ENCODE measurements at places on chromosomes 12 and 14. TPM values are rescaled to one million over a fixed set of nuclear protein-coding genes. Genes with fewer than 3 reads are reported as not detected.

- DNase-seq, result no peak
Observed at GRCh38 chr12:2557597-2557996, 237.2 kb upstream of the FKBP4 start.

CHST11 gene
- 4.6 TPM for total RNA-seq

DNA sequence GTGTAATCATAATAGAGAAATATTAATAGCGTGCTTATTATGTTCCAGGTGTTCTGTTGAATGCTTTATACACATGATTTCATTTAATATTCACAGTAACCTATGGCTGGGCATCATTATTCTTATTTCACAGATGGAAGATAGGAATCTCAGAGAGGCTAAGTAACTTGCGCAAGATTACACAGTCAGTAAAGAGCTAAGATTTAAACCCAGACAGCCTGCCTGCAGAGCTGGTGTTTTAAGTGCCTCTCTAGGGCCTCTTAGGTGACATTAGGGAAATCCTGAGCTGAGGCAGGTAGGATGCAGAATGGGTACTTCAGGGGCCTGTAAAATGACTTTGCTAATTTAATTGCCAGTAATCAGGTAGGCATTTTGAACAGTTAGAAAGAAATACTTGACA lies 18.5 kb upstream of the BHLHE41 start:
- DNase-seq, result no peak

RAB35 gene
- 7.0 TPM for total RNA-seq

- DNase-seq, result peak; percentile 70
Observed at GRCh38 chr12:125185740-125186470, 120.7 kb downstream of the AACS start.

GRCh38 chr12:92784797-92785562 lies 82.2 kb downstream of the PLEKHG7 start:
- DNase-seq, result peak; percentile 15

DNA sequence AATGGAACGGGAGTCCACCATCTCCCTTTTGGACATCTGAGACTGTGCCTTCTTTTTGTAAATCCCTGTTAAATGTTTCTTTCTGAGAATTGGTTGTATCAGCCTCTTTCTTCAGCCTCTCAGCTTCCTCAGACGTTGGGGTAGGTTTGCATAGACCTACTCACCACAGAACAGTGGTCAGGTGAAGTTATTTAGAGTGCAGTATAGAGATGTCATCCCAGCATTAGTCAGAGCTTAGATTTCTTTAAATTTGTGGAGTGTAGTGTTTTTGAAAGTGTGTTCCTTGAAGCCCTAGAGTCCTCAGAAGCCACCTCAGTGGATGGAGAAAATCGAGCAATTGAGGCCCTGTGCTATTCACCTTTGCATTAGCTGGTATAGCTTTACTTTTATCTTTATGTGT lies 8.9 kb upstream of the EEA1 start:
- DNase-seq, result no peak

TMEM233 gene
- not detected for total RNA-seq

E2F7 gene
- total RNA-seq, result not detected

DNA sequence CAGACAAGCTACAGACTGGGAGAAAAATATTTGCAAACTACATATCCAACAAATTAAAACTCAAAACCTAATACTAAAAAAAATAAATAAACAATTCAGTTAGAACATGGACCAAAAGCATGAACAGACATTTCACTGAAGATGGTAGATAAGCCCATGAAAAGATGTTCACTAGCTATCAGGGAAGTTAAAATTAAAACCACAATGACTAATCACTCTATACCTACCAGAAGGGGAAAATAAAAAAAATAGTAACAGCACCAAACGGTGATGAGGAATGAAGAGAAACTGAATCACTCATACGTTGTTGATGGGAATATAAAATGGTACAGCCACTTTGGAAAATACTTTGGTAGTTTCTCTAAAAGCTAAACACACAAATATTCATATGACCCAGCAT lies 31.1 kb upstream of the DHRS7 start:
- DNase-seq, result no peak

DNA sequence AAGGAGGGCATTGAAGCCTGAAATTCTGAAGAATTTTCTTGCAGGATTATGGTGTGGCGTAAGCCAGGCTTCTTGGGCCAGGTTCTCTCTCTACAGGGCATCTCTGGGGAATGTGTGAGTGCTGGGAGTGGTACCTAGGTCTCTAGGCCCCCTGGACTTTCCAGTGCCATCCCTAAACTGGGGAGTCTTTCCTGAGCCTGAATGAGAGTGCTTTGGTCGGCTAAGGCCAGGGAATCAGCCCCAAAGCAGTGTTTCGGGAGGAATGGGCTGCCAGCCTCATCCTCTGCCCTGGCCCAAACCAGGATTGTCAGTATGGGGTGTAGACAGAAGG lies 93.9 kb downstream of the CALM1 start:
- DNase-seq, result no peak

- no peak for DNase-seq
Observed at GRCh38 chr14:77570706-77571268, 45.6 kb downstream of the SPTLC2 start.

ADSS1 gene
- 4.7 TPM for total RNA-seq

CKAP4 gene
- total RNA-seq, result 36.6 TPM

- no peak for DNase-seq
Observed at GRCh38 chr14:29255692-29256091, 489.1 kb downstream of the FOXG1 start.

GRCh38 chr14:53278602-53279506 lies 125.7 kb upstream of the DDHD1 start:
- DNase-seq, result no peak

GRCh38 chr14:29463727-29464395 lies 463.8 kb downstream of the PRKD1 start:
- no peak for DNase-seq

DNA sequence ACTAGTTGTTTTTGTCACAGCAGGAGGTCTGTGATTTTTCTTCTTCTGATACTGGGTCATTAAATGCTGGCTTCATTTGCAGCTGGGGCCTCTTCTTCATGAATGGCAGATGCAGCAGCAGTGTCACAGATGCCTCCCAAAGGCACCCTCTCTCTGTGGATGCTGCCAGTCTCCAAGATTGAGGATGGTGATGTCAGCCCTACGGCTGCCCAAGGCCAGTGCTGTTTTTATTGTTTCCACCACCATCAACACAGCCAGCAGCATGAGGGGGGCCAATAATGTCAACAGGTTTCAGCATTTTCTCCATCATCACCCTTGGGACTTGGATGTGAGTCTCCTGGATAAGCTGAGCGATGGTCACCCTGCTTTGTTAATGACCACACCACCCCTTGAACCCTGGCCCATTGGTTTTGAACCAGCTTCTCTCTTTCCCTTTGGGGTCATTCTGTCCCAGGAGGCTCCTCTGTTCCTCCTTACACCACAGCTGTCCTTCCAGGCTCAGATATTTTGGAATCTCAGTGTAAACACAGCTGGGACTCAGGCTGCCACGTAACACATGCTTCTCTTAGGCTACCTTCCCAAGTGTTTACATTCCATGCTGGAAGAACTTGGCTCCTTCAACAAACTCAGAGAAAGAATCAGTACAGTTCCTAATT lies 151.7 kb upstream of the DDHD1 start:
- no peak for DNase-seq

GRCh38 chr14:44653641-44654040 lies 146.6 kb upstream of the FSCB start:
- DNase-seq, result no peak

DNA sequence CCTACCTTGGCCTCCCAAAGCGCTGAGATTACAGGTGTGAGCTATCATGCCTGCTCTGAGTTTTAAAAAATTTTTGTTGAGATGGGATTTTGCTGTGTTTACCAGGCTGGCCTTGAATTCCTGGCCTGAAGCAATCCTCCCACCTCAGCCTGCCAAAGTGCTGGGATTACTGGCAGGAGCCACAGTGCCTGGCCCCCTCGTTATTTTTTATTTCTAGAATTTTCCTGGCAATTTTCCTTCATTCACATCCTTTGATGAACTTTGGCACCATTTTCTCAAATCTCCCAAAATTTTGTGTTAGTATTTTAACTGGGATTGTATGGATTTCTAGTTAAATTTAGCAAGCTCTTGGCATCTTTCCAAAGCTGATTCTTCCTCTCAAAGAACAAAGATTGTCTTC lies 24.6 kb upstream of the SCARB1 start:
- DNase-seq, result no peak

DNA sequence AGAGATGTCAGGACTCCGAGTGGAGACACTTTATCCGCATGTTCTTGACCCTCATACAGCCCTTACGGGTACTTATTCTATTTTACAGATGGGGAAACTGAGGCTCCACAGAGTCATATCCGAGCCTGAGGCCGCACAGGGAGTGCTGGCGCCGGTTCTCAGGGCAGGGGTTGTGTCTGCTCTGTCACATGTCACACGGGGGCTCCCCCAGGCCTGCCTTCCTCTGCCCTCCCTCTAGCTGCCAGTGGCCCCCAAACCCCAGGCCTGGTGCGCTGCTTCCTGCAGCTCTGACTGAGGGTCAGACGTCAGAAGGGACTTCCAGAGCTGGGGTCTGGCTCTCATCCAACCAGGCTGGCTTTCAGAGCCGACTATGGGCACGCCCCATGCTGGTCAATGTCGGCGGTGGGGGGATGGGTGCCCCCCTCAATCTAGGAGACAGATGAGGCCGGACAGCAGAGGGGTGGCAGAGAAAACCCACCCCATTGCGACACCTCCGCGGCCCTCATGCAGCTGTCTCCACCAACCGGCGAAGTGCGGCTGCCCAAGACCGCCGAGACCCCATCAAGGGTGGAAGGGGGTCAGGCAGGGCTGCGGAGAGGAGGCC lies 811 bp upstream of the INF2 start:
- peak; percentile 51 for DNase-seq

DNA sequence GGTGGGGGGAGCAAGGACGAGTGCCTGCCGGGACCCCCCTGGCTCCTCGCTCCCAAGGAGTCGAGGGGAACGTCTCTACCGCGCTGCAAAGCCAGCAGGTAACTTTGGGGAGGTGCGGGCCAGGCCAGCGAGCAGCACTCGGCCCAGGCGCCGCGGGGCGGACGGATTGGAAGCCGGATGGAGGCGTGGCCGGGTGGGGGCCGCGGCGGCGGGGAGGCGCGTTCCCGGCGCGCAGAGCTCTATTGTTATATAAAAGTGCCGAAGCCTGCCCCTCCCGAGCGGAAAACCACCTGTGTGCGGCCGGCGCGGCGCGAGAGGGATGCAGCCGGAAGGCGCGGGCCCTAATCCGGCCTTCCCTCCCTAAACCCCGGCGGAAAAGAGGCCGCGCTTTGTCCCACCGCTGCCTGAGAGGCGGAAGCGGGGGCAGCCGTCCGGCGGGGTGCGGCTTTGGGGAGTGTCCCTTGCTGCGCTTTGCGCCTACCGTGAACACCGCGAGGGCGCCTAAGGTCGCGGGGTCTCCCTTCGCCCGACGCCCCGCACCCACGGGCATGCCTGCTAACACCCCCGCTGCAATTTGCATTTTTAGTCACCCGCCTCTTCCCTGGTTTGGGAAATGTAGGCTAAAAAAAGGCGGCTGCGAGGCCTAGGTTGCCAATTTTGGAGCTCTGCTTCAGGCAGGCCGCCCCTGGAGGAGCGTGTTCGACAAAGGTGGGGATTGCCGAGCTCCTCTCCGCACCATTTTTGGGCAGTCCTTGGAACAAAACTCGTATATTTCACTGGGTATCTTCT lies 1.7 kb upstream of the DUSP6 start:
- DNase-seq, result peak; percentile 88

SHMT2 gene
- total RNA-seq, result 77.5 TPM

DNA sequence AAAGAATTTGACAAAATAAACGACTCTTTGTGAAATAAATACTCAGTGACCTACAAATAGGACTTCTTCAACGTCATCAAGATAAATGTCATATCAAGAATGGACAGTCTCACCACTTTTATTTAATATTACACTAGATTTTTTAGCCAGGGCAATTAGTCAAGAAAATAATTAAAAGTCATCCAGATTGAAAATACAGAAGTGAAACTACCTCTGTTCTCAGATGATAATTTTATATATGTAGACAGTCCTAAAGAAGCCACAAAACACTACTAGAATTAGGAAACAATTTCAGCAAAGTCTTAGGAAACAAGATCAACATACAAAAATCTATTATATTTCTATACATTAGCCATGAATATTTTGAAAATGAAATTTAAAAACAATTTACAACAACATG lies 689.6 kb upstream of the SEL1L start:
- no peak for DNase-seq

DNA sequence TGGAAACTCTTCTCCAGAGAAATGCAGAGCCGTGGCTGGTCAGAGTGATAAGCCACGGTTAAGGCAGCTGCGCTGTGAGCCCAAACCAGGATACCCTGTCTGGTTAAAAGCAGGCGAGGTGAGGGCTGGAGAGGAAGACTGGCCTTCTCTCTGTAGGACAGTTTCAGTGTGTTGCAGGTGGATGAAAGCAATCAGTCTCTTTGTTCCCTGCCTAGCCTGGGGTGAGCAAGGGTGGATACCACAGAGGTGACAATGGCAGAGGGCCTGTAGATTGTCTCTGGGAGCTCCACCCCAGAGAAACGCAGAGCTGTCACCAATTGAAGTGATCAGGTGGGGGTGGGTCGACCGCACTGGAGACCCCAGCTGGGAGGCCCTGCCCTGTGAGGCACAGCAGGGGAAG lies 621.9 kb downstream of the LRFN5 start:
- no peak for DNase-seq

GRCh38 chr12:79884401-79885006 lies 50.4 kb downstream of the PPP1R12A start:
- no peak for DNase-seq

GRCh38 chr12:132734206-132734605 lies 23.6 kb downstream of the PGAM5 start:
- DNase-seq, result no peak

- no peak for DNase-seq
Observed at GRCh38 chr14:105363847-105364708, 34.3 kb upstream of the TEX22 start.

DNA sequence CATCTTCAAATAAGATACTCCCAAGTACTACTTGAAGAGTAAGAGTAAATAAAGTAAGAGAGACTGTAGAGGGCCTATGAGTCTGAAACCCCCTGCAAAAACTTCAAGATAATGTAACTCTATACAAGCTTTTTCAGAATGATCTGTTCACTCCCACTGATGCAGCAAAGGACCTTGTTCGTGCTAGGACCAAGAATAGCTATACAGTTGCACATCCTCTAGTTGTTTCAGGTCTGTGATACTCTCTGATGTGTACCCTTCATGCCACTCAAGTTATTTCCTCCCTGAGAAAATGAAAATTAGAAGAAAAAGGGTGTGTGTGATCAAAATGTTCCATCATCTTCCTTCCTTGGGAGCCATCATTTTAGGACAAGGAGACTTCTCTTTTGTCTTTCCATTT lies 204.4 kb downstream of the ALX1 start:
- DNase-seq, result no peak

DNA sequence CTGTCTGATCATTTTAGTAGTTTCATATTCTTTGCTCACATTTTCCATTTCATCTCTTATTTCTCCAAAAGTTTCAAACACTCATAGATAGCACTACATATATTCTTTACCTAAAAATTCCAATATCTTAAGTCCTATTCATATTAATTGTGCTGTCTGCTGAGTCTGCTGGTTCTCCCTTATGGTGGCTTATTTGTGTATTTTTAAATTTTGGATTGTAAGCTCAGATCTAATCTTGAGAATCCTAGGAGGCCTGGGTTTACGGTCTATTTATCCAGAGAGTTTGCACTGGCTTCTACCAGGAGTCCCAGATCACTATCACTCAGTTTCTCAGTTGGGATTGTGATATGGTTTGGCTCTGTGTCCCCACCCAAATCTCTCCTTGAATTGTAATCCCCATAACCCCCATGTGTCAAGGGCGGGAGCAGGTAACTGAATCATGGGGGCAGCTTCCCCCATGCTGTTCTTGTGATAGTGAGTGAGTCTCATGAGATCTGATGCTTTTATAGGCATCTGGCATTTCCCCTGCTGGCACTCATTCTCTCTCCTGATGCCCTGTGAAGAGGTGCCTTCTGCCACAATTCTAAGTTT lies 10.2 kb downstream of the NT5DC3 start:
- DNase-seq, result no peak

GRCh38 chr12:57111031-57111734 lies at the start of gene STAT6:
TSS of gene STAT6 (minus strand) at chr12:57111362. CDS start at chr12:57108278, 3,084 bp downstream.
- peak; percentile 92 for DNase-seq
